AG08396 (cell line): ENCODE measurements at places on chromosomes 13 and 19.

GRCh38 chr19:43534816-43535761, 2.1 kb downstream of the ZNF575 start:
- DNase-seq, result peak; percentile 80

GRCh38 chr13:77535448-77535847, at the start of gene SCEL:
Gene SCEL, plus strand, starts transcription at chr13:77535706. Its CDS starts 20,170 bp downstream, at chr13:77555876.
- no peak for DNase-seq

DNA sequence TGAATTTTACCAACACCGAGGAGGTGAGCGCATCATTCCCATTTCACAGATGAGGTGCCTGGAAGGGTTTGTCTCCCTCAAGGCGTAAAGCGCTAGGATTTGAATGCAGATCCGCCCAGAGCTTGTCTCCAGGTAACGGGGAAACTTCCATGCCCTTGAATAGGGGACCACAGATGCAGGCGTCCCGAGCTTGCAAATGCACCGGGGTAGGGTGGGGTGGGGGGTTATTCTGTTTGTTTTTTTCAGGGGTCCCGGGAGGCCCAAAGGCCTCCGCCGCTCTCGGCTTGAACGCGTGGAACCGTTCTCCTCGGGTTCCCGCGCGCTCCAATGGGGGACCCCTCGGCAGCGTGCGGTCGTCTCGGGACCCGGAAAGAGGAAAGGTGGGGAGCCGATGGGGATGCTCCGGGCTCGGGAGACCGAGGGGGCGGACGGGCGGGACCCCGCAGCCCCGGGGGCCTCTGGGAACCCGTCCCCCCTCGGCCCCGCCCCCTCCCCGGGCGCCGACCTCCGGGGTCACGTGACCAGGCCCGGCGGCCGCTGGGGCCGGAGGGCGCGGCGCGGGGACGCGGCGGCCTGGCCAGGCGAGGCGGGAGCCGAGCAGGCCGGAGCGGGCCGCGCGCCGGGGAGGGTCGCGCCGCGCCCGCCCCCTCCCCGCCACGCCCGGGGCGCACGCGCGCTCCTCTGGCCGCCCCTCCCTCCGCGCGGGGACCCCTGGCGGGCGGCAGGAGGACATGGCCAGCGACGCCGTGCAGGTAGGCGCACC, at the start of gene PKN1:
Gene PKN1, plus strand, starts transcription at position 516 of the 763 bp plus-strand sequence. Its CDS starts 216 bp downstream, at position 732.
- DNase-seq, result peak; percentile 88

DNA sequence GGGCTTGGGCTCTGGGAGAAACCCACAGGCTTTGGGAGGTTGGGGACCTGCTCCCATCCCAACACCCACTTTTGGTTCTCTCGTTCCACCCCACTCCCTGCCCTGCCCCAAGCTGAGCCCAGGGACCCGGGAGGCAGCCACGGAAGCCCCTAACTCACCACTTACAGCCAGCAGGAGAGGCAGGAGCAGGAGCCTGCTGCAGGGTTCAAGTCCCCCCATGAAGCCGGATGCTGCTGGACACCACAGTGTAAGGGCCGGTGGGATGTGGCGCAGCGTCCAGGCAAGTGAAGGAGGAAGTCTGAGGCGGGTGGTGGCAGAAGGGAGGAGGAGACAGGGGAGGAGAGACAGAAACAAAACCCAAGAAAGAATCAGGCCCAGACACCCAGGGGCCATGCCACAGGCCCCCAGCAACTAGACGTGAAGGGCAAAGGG, at the start of gene TYROBP:
Gene TYROBP, minus strand, starts transcription at position 286 of the 432 bp plus-strand sequence. Its CDS starts 67 bp downstream, at position 219.
- no peak for DNase-seq

DNA sequence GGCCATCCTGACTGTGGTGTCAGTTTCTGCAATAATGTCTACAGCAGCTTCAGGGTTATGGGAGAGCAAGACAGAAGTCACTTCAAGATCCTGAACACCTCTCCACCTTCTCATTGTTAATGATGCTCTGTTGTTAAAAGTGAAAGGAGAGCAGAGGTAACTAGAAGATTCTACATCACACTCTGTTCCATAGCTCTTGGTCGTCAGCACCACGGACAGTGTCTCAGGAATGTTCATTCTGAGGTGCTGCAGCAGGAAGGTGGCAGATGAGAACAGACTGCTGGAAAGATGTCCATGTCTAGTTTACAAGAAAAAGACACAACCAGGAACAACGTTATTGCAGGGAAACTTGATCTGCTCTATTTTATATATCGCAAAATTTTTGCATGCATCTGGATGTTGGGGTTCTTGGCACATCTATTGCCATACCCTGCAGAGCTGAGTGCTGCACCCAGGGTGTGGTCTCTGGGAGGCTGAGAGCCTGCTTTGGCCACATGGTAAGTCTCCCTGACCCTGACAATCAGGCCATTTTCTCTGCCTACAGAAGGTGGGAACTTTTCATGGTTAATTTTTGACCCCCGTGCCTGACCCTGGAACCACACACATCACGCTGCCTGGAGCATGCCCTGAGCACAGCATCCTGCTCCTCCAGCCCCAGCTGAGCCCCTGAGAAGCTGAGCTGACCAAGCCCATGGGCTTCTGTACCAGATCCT, 12.7 kb downstream of the CEACAM21 start:
- peak; percentile 47 for DNase-seq

DNA sequence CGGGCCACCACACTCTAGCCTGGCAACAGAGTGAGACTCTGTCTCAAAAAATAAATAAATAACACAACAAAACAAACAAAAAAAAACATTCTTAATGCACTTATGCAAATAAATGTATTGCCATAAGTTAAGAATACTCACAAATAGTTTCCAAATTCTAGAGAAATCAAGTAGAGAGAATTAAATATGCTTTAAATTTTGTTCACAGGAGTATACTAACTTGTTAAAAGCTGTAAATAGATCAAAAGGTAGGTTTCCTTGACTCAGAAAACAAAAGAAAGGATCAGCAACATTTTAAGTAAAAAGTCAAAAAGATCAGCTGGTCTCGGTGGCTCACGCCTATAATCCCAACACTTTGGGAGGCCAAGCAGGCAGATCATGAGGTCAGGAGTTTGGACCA, 50.5 kb upstream of the ZNF429 start:
- no peak for DNase-seq

DNA sequence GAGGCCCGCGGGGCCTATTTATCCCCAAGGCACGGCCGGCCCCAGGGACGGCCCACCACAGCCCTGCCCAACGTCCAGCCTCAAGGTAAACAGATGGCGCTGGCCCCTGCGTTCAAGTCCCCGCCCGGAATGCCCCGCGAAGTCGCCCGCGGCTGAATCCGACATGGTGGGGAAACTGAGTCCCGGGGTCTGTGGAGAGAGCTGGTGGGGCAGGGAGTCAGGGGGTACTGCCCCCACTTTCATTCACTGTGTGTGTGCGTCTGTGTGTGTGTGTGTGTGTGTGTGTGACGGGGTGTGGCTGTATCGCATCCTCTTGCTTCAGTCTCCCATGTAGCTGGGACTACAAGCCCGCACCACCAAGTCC, 192 bp upstream of the COMP start:
- DNase-seq, result no peak

- DNase-seq, result no peak
Measured at GRCh38 chr13:95564733-95565291, 12.3 kb downstream of the CLDN10 start.

- no peak for DNase-seq
Measured at GRCh38 chr13:20221772-20222171, 10.3 kb downstream of the GJB6 start.

DNA sequence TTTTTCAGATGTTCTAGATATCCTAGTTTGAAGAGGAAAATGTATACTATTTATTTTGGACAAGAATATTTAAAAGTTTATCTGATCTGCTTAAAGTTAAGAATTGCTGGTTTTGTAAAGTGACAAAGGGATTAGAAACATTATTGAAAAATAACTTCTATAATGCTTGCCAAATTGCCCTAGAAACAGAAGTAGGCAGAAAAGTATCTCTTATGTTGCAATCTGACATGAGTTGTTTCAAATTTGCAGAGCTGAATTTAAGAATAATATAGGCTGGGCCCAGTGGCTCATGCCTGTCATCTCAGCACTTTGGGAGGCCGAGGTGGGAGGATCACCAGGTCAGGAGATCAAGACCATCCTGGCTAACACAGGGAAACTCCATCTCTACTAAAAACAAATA, 777.1 kb downstream of the LIG4 start:
- DNase-seq, result no peak

DNA sequence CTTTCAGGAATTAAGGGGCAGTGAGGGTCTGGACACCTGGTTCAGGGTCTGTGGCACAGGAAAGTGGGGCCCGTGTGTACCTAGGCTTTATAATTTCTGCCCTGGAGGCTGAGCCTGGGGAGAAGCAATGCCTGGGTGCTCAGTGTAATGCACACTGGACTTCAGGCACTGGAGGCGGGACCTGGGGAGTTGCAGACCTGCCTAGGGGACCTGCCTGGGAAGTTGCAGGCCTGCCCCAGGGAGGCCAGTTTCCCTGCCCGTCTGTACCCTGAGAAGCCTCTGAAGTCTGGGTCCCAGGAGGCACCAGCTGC, 2.5 kb upstream of the TMEM59L start:
- DNase-seq, result no peak

GRCh38 chr19:10270180-10270615, 722 bp upstream of the ICAM1 start:
- DNase-seq, result peak; percentile 27

GRCh38 chr19:31985001-31985605, 360.3 kb upstream of the ZNF507 start:
- DNase-seq, result no peak

DNA sequence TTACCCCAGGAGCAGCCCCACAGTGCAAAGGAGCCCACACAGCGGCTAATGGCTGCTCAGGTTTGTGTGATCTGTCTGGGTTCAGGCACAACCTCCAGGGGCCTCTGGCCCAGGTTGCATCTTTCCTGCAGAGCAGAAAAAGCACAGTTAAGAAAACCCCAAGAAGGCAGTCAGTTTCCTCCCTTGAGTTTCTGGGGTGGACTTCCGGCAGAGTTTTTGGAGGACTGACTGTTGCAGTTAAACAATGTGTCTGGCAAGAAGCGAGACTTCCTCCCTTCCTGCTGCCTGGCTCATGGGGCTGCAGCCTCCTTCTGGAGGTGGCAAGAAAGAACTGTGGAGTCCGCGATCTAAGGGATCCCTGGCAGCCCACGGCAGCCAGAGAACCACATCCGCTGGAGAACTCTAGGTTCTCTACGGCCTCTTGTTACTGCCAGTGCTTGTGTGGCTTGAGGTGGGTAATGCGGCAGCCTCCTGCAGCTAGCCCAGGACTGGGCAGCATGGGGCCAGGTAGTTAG, 114.4 kb downstream of the ZDHHC20 start:
- no peak for DNase-seq

DNA sequence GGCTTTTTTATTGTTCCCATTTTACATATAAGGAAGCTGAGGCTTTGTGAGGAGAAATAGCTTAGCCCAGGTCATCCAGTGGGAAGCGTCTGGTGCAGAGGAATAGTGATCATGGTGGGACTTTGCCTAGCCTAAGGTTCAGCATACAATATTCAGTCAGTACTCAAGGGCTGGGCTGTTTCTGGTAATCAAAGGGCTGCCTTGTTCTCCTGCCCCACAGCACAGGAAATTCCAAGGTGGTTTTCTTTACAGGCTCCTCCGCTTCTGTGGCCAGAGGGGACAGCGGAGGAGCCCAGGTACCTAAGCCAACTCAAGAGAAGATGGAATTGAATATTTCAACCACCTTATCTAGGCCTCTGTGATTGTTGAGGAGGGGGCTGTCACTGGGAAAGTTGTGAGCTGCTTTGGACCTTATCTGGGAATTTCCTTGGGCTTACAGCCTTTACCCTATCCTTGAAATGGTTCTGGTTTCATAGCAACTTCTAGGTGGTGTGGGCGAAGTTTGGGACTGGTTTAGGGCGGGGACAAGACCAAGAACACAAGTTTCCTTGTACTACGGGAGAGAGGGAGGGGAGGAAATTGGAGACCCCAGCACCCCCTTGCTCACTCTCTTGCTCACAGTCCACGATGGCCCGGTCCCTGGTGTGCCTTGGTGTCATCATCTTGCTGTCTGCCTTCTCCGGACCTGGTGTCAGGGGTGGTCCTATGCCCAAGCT, at the start of gene MIA:
Gene MIA, plus strand, starts transcription at position 606 of the 716 bp plus-strand sequence. Its CDS starts 22 bp downstream, at position 628.
- no peak for DNase-seq

DNA sequence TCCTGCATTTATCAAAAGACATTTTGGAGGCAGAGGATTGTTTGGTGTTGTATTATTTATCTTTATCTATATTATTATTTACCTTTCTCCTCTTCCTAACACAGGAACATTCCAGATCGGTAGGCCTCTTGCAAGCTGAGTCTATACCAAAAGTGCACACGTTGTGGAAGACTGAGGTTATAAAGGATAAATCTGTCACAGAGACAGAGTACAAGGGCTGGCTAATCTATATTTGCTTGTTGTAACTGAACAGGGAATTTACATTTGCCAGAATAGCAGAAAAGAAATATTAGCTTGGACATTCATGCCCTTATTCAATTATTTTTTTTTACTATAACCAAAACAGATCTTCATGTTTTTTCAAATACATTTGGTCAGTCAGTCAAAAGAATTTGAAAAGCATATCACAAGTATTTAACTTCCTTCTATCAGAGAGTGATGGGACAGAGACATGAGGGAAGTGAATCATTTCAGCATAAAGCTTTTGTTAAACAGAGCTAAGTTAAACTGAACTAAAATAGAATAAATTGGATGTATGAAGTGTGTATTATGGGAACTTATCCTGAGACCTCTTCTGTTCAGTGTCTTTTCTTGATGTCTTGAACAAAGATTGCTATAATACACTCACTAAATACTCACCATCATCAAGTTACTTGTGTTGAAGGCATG, 352.5 kb downstream of the DNAJC15 start:
- no peak for DNase-seq

GRCh38 chr13:40114305-40114896, 458.9 kb downstream of the COG6 start:
- DNase-seq, result no peak

DNA sequence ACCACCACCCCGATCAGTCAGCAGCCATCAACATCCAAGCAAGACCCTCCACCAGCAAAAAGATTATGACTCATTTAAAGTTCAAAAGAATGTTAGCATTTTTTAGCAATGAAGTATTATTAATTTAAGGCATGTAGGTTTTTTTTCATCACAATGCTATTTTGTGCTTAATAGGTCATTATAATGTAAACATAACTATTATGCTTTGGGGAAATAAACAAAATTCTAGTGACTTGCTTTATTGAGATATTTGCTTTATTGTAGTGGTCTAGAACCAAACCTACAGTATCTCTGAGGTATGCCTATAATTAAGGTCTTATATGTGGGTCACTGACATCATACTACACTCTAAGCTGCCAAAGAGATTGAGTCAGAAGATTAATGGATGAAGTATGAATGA, 20.0 kb downstream of the KLF12 start:
- no peak for DNase-seq

GRCh38 chr19:1523412-1524286, at the start of gene PLK5:
Gene PLK5, plus strand, starts transcription at chr19:1524077. Its CDS starts 2,920 bp downstream, at chr19:1526997.
- DNase-seq, result no peak

DNA sequence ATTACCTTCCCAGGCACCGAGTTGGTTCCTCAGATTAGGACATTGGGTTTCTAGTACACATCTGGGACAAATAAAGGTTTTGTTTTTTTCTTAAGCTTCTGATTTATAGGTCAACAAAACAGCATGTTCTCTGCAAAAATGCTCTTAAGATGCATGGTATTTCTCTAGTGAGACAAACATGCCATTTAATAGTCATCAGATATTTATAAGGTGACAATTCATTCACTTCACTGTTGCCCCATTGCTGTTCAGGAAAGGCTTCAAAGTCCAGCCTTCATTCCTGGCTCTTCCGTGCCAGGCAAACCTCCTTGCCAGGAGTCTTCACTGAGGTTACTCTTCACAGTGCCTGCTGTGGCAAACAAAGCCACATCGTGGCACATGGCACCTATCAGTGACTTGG, 156.3 kb upstream of the FNDC3A start:
- no peak for DNase-seq
